ENCODE measurements at places on chromosomes 7 and 10. TPM values are rescaled to one million over a fixed set of nuclear protein-coding genes. Genes with fewer than 3 reads are reported as not detected.

The ABCB4 gene
- total RNA-seq, result 0.60 TPM

The CTBP2 gene
- 45.4 TPM for total RNA-seq

The WDFY4 gene
- total RNA-seq, result not detected

The ARHGAP21 gene
- total RNA-seq, result 76.3 TPM

The EN2 gene
- total RNA-seq, result not detected

All from RPMI7951 (cell line).